ENCODE measurements at places on chromosomes 1 and 21.
A peak's percentile ranks its signal among the peaks of the same experiment; 100 is the strongest.

DNA sequence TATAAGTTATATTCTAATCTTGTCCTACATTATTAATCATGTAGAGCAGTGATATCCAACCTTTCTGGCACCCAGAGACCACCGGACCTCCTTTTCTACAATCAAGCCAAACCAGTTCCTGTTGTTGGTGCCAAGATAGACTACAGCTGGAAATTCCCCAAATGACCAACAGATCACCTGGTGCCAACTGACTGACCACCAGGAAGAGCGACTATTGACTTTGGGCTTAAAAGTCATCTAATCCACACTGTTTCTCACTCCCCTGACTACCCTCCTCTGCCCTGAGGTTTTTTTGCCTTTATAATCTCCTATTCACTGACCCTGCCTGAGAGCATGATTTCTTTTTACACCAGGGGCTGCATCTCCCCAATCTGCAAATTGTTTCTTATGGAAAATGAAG lies 425.2 kb downstream of the TTLL7 start:
- peak; percentile 50 for DNase-seq

GRCh38 chr21:33855190-33855589 lies 60.4 kb downstream of the ATP5PO start:
- peak; percentile 78 for DNase-seq

DNA sequence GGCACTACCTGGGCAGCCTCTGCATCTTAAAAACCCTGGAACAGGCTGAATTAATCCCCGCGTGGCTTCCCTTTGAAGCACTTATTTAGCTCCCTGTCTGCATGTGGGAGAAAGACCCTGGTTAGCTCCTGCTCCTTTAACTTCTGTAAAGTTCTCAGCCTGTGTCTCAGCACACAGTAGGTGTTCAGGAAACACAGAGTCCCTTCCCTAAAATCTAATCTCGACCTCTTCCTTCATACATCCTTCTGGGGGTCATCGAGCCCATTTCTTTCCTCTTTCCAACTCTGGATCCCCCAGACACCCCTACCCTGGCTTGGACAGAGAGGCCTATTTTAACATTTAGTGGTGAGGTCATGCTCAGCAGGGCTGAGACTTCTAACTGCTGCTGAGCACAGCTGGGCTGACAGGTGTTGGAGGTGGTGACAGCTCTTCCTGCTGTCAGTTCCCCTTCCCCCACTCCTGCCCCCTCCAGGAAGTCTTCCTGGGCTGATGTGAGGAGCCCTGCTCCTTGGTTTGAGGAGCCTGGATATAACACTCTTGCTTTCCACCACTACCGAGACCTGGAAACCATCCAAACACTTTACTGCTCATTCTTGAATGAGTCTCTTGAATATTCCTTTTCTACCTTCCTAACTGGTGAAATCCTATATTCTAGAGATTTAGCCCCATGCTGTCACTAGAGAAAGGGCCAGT lies 5.3 kb downstream of the E2F2 start:
- no peak for DNase-seq

DNA sequence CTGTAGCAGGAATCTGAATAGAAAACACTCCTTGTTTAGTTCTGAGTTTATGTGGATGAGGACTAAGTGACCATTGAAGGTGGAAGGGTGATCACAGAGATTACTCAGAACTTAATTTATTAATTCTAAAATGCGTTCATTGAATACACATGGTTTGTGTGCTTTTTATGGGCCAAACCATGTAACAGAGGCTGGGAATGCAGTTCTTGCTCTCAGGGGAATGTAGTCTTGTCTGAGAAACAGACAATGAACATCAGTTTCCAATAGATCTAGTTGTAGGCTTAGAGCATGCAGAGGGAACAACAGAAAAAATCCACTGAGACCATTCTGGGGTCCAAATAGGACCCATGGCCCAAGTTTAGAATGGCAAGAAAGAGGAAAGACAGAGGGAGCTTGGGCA lies 46.1 kb downstream of the ITSN1 start:
- no peak for DNase-seq

DNA sequence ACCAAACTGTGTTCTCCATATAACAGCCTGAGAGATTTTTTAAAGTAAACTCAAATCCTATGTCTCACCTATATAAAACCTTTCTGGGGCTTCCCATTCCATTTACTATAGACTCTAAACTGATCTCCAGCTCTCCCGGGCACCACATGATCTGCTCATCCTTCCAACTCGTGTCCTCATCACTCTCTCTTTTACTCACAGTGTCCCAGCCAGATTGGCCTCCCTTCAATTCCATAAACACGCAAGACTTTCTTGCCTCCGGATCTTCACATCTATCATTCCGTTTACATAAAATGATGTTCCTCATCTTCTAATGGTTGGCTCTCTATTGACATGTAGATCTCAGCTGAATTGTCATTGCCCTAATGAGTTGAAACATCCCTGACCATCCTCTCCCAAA lies 59.4 kb downstream of the ZNF697 start:
- no peak for DNase-seq

- DNase-seq: no peak
Measured at GRCh38 chr1:61116421-61116820, 34.1 kb downstream of the NFIA start.

DNA sequence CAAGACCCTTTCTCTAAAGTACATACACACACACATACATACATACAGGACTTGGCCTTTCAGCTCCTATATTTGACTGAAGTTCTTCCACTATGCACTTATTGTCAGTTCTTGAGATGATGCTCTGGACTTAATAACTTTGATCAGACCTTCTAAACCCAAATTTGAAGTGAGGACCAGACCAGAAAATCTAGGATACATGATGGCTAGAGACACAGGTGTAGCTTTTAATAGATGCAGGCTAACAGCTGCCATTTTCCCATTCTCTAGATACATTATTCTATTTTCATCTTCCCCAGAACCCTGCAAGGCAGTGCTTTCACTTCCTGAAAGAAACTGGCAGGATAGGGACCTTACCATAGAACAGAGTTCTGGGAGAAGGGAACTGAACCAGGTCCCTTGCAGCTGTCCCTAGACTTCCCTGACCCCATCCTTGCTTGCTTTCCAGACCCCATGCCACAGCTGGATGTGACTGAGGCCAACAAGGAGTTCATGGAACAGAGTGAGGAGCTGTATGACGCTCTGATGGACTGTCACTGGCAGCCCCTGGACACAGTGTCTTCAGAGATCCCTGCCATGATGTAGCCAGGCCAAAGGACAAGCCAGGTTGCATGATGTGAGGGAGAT lies 14.9 kb upstream of the RAB42 start:
- DNase-seq: no peak

GRCh38 chr1:111843177-111843576 lies 87.5 kb downstream of the DDX20 start:
- no peak for DNase-seq

GRCh38 chr1:177783051-177783450 lies 186.8 kb downstream of the SEC16B start:
- DNase-seq: peak; percentile 75

DNA sequence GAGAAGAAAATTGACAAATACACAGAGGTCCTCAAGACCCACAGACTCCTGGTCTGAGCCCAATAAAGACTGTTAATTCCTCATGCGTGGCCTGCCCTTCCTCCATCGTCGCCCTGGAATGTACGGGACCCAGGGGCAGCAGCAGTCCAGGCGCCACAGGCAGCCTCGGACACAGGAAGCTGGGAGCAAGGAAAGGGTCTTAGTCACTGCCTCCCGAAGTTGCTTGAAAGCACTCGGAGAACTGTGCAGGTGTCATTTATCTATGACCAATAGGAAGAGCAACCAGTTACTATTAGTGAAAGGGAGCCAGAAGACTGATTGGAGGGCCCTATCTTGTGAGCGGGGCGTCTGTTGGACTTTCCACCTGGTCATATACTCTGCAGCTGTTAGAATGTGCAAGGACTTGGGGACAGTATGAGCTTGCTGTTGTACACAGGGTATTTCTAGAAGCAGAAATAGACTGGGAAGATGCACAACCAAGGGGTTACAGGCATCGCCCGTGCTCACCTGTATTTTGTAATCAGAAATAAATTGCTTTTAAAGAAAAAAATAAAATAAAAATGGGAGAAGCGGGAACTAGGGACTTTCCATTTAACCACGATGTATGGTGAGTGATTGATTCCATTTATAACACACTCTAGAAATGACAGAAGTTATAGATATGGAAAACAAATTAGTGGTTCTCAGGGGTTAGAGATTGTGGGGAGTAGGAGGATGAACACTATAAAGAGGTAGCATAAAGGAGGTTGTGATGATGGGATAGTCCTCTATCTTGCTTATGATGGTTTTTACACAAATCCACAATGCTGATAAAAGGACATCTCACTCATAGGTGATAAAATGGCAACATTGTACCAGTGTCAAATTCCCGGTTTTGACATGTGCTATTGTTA lies 244.7 kb downstream of the MRPL39 start:
- no peak for DNase-seq

- DNase-seq: no peak
Measured at GRCh38 chr1:22888320-22889075, 84.2 kb downstream of the LACTBL1 start.

- no peak for DNase-seq
Measured at GRCh38 chr1:33010932-33011731, 25.6 kb downstream of the AK2 start.

DNA sequence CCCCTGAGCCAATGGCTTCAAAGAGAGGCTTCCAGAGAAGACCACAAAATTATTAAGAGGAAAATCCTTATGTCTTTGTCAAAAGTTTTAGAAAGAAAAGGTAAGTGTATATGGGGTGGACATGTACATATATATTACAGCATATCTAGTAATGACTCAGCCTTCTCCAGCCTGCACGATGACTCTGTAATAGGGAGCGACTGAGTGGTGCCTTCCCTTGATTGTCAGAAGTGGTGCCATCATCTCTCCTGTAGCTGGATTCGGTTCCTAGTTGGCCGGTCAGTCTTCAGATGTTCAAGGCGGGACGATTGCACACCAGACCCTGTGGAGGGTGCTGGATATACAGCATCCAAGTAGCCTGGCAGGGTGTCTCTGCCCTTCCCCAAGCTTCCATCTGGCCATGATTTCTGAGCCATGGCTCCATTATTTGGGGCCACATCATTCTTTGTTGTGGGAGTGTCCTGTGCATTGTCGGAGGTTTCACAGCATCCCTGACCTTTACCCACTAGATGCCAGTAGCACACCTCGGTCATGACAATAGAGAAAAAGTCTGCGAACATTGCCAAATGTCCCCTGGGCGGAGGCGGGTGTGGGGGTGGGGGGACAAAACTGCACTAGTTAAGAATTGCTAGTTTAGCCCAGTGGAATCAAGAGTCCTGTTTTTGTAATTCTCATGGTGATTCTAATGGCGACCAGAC lies 206.2 kb upstream of the KAZN start:
- no peak for DNase-seq

GRCh38 chr21:29775462-29775861 lies 164.3 kb downstream of the GRIK1 start:
- DNase-seq: no peak

DNA sequence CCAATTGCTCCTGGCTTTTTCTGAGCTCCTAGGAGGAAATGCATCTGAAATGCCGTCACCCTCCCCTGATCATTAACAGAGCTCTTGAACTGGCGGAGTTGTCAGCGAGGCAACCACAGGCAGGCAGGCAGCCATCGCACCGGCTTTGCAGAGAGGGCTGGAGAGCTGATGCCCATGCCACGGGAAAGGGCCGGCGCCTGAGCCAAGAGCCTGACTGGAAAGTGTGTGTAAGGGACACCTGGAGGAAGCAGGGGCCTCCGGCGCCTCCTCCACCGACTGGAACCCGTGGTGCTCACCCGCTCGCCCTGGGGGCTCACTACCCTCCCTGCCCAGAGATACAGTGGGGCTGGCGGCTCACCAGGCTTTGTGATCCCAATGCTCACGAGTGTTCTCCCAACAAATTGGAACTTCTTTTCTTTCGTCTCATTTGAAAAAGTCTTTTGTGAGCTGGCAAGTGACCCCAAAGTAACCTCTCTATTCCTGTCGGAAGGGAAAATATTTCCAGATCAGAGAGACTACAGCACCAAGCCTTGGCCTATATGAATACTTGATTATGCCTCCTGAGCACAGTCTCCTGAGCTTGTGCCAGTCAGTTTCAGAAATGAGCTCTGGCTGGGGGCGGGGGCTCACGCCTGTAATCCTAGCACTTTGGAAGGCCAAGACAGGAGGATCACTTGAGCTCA lies 97.7 kb upstream of the SLC25A33 start:
- no peak for DNase-seq

GRCh38 chr1:30750731-30751291 lies 6.8 kb downstream of the LAPTM5 start:
- no peak for DNase-seq

- peak; percentile 81 for DNase-seq
Measured at GRCh38 chr1:189859385-189859977, 618.2 kb downstream of the BRINP3 start.

DNA sequence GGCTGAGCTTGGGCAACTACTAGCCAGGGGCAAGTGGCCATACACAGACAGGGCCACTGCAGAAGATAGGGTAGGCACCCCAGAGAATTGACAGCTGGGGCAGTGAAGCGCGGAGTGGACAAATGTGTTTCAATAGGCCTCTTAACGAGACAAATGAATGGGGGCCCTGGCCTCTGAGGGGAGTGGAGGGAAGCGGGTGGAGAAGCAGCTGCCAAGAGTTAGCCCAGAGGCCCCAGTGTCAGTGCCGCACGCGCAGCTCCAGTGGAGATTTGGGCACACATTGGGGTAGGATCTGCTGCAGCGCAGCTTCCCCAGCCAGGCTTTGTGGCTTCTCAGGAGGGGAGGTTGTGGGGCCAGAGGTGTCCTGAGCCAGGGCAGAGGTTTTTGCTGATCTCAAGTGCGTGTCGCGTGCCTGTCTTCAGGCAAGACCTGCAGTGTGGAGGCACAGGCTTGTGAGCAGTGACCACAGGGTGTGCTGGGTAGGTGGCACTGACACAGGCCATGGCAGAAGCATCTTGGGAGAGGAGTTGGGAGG lies 16.9 kb downstream of the PTPRF start:
- DNase-seq: no peak

- DNase-seq: no peak
Measured at GRCh38 chr1:155007251-155007828, 4.7 kb downstream of the ZBTB7B start.

- DNase-seq: no peak
Measured at GRCh38 chr1:56190806-56191365, 388.5 kb downstream of the PLPP3 start.

GRCh38 chr1:232943679-232944252 lies 6.6 kb upstream of the NTPCR start:
- no peak for DNase-seq
